Left ventricle myocardium inferior (tissue), 1 donor: ENCODE measurements at places on chromosomes 16 and 17.
A peak's percentile ranks its signal among the peaks of the same experiment; 100 is the strongest.

DNA sequence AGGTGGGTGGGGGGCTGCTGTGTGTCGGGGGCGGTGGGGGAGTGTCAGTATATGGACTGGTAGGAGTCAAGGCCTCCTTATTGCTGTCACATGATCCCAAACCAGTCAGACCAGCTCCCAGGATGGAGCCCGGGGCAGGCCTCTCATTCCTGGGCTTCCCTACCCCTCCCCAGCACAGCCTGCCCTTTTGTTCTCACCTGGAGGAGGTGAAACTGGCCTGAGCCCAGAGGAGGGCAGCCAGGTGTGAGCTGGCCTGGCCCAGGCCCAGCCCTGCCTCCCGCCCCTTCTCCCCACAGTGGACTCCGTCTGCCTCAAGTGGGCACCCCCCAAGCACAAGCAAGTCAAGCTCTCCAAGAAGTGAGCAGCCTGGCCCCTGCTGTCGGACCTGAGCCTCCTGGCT lies 4.6 kb downstream of the PRSS8 start:
- DNase-seq = no peak

DNA sequence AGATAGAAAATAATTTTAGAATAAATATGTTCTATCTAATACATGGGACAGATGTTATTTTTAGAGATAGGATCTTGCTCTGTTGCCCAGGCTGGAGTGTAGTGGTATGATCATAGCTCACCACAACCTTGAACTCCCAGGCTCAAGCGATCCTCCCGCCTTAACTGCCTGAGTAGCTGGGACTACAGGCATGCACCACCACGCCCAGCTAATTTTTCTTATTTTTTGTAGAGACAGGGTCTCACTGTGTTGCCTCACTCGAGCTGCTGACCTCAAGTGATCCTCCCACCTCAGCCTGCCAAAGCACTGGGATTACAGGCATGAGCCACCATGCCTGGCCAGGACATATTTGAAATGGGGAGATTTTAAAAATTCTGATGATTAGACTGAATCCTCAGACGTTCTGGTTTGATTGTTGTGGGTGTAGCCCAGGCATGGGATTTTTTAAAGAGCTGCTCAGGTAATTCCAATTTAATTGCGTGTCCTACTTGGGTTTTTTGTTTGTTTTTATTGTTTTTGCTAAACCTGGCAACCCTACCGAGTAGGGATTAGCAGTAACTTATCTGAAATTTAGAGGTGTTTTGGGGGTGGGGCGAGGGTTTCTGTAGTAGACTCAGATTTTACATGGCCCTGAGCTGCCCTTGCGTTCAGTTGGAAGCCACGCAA lies 142.9 kb downstream of the RAB11FIP4 start:
- DNase-seq = no peak

DNA sequence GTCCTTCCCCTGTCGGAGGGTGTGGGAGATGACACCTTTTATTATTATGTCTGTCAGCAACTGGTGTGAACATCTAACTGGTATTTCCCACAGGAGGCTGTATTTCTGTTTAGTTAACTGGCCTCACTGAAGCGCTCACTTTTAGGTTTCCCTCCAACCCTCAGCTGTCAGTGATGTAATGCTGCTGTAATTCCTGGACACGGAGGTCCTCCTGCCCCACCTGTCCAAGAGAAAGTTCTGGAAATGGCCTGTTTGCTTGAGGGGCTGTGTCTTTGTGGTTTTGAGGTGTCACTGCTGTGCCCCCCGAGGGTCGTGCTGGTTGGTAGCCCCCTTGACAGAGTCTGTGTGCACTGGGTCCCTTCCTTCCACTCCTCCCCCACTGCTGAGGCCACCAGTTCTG lies 11.5 kb downstream of the KCNJ12 start:
- no peak for DNase-seq

DNA sequence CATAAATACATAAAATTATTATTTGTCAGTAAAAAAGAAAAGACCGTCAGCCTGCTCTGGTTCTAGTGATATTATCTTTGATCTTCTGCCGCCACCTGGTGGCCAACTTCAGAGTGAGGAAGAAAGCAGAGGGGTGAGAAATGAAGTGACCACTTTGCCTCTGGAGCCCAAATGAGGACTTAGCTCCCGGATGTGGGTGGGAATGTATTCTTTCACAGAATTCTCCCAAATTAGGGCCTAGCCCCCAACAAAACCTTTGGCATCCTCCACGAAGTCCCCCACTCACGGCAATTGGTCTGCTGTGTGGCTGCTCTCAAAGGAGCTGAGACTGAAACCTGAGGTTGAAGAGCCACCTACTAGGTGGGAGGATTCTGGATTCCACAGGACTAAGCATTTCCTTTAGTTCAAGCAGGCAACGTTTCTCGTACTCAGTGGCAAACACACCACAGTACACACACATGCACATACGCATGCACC lies 4.9 kb upstream of the ZNF267 start:
- peak; percentile 72 for DNase-seq

DNA sequence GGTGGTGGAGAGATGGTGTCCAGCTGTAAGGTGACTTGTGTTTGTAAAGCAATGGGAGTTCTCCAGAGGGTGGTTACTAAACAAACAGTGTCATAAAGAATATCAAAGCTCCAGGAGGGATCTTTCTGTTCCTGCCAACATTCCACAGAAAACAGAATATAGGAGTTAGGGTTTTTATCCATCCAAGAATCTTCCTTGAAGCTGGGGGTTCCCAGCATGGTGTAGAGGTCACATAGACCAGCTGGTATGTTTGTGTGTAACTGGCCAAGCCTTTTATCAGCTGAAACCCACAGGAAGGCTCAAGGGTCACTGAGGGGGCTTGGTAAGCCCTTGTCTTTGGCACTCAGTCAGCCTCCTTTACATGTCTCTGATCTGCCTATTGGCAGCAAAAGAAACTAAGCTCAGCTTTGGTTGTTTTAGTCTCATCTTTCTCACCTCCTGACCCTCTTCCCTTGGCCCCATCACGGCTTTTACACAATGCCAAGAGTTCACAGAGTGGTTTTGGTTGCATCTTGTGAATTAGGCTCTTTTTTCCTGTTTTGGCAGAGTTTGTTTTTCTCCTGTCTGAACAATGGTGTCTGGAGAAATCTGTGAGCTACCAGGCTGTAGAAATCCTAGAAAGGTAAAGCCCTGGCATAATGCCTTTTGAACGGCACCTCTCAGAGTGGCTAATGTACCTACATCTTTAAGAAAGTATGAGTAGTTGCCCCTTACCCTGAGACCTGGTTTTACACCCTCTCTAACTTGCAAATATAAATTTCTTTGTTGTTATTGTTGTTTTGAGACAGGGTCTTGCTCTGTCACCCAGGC lies 4.6 kb downstream of the CNTD1 start:
- no peak for DNase-seq

DNA sequence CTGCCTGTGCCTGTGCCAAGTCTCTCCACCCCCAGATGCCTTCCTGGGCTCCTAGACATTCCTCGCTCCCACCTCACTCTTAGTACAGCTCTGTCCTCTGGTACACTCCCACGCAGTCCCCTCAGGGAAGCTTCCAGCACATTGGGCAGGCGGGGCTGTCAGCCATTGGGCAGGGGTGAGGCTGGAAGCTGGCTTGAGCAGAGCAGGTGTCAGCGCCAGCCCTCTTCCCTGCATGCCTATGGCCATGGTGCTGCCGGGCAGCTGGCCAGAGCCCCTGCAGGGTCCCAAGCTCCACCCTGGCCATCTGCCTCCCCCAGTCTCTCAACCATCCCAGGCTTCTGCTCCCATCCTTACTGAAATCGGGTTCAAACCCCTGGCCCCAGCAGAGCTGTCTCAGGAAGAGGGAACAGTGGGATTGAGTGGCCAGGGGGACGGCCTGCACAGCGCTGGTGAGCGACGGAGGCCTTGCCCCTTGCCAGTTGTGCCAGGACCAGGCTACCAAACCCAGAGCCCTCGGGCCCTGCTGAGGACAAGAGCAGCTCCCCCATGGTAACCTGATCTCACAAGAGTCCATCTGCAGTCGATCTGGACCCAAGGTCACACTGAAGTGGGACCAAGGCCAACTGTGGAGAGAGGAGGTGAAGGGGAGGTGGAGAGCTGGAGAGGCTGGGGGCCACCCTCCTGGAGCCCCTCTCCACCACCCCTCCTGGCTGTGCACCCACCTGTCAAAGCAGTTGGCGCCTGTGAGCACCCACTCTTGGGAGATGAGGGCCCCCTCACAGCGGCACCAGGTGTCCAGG lies 2.4 kb upstream of the B9D1 start:
- no peak for DNase-seq

- peak; percentile 83 for DNase-seq
These were observed at the start of gene RND2 for GRCh38 chr17:43024407-43025289. Gene RND2 (plus strand): TSS chr17:43025231. CDS start chr17:43025348, 117 bp downstream.

DNA sequence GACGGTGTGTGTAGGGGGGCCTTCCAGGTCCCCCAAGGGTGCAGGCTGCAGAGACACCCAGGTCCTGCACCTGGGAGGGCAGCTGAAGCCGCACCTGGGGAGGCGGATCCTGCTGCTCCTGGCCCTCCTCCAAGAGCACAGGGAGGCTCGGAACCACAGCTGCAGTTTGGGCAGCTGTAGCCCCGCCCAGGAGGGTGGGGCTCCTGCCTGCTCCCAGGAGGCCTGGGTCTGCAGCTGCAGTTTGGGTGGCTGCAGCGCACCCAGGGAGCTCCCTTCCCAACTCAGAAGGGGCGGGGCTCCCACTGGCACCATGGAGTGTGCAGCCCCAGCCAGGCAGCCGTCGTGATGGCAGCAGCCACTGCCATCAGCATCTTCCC lies 69.4 kb upstream of the NKD1 start:
- DNase-seq = no peak

GRCh38 chr16:85025781-85026653 lies 1.6 kb upstream of the KIAA0513 start:
- DNase-seq = no peak

- DNase-seq = peak; percentile 82
These were observed at the start of gene DUSP14 for GRCh38 chr17:37489197-37490001. Gene DUSP14 (plus strand): TSS chr17:37489891. CDS start chr17:37512273, 22,382 bp downstream.

DNA sequence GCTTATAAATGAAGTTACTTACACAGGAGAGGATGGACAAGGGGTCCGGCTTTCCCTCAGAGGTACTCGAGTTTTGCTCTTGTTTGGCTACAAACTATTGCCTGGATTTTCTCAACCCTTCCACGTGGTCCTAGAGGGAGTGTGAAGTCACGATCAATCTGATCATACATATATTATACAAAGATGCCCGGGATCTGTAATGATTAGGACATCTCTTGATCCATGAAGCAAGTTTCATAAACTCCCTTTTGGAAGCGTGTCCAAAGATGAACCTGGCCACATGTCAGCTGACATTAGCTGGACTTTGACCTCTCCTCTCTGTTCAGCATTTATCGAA lies 2.3 kb upstream of the CDH11 start:
- no peak for DNase-seq

GRCh38 chr16:23486480-23486879 lies 23.8 kb downstream of the GGA2 start:
- no peak for DNase-seq

- DNase-seq = no peak
These were observed 69.8 kb downstream of the KSR1 start for GRCh38 chr17:27525836-27526603.

DNA sequence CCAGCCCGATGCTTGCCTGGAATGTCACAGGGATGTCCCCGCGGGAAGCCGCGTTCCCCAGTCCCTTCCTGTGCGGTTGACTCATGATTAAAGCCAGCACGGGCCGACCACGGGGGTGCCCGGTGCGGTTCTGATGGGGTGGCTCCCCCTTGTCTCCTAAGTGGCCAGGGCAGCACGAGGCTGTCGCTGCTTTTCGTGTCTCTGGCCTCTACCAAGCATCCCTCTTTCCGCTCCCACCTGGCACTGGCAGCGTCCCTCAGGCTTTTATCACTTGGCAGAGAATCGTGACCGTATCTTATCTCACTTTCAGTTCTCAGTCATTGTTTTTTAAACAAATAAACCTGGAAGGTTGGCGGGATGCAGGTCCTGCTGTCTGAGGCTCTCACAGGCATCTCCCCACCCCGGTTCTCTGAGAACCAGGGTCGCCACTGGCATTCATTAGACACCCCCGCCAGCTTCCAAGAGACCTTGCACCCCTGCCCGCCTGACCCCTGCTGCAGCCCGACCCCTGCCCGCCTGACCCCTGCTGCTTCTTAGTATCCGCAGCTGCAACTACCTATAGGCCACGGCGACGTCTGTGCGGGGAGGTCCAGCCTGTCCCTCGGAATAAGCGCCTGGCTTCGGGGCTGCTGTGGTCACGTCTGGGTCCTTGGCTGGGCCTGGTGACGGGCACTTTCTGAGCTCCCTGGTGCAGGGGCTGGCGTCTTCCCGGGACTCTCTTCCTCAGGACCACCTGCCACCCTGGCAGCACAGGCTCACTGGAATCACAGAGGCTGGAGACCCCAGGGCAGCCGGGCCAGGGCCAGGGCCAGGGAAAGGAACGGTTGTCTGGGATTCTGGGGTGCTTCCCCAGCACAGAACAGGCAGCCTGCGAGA lies 7.5 kb downstream of the C1QTNF8 start:
- DNase-seq = no peak

DNA sequence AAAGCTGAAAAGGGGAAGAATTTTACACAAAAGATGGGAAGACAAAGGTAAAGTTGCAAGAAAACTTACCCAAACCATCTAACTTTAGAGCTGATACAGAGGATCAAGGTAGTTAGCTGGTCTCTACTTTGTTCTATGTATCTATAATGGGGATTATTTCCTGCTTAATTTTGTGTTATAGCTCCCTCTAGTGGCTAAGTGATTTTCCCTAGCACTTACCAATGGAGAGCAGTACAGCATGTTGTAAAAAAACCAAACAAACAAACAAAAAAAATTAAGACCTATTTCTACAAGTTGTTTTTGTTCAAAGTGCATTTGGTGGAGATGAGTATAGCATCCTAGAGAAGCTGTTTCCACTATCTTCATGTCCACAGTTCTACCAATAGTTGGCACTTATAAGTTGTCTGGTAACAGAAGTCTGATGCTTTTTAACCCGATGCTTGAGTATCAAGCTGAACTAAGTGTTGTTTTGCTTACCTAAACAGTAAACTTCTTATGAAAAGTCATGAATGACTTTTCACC lies 7.5 kb downstream of the SRSF1 start:
- DNase-seq = no peak

GRCh38 chr17:29155966-29156338 lies 24.2 kb downstream of the MYO18A start:
- no peak for DNase-seq

GRCh38 chr16:69165584-69165983 lies 21.4 kb upstream of the SNTB2 start:
- no peak for DNase-seq

DNA sequence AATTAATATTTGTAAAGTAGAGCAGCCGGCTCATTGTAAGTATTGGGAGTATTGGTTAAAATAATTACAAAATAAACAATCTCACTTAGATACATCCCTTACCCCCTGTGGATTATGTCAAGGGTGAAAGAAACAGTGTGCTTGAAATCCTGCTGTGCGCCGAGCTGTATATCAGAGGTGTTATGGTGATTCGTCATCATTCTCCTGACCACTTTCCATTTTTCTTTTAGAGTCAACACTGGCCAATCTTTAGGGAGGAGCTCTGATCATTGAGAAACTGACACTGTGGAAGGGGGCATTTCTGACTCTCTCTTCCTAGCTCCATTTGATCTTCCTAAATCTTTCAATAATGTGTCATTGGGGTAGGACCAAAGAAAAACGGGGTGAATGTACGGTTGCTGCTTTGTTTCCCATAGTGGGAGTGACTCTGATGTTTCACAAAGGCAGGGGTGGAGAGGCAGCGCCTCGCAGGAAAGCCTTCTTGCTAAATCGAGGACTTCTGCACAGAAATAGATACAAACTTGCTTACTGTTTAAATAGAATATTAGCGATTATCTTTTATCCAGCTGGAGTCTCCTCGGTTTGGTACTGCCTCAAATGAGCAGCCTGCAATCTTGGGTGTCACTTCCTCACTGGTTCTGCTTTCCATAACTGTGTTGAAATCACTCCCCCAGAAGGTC lies 123.4 kb downstream of the PRKCB start:
- no peak for DNase-seq
